ENCODE measurements at places on chromosomes 3 and 15.

- no peak for DNase-seq
Observed at GRCh38 chr15:25899870-25900269, 36.7 kb upstream of the ATP10A start.

GRCh38 chr3:17714473-17714872 is 28.0 kb downstream of the TBC1D5 start:
- DNase-seq, result no peak

GRCh38 chr3:4680227-4680691 is 187.1 kb downstream of the ITPR1 start:
- no peak for DNase-seq

- DNase-seq, result no peak
Observed at GRCh38 chr15:81686021-81686420, 312.0 kb upstream of the TMC3 start.

GRCh38 chr3:155228676-155229075 is 64.8 kb downstream of the STRIT1 start:
- no peak for DNase-seq

GRCh38 chr3:126446301-126446700 is 29.4 kb downstream of the ZXDC start:
- no peak for DNase-seq

- no peak for DNase-seq
Observed at GRCh38 chr15:56254265-56254664, 10.6 kb upstream of the RFX7 start.

DNA sequence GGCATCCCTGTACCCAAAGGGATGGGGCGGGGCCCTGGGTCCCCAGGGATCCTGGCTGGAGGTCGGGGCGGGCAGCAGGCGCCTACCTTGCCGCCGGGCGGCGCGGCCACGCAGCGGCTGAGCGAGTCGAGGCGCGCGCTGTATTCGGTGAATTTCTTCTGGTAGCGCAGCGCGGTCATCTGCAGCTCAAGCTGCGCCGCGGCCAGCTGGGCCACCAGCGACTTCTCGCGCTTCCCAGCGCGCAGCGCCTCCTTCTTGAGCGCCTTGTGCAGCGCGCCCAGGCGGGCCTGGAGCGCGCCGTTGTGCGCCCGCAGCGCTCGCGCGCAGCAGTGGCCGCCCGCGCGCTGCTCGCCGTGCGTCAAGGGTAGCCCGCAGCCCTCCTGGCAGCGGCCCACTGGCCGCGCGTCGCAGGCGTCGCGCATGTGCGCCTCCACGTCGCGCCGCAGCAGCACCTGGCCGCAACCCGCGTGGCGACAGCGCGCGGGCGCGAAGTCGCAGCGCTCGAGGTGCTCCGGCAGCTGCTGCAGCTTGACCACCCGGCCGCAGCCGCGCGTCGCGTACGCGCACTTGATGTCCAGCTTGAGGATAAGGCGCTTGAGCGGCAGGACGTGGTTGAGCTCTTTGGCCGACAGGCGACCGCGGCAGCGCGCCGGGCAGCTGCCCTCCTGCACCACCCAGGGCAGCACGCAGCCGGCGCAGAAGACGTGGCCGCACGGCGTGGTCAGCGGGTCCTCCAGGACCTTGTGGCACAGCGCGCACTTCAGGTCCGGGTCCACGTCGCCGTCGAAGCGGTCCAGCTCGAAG is 522 bp downstream of the PDZRN3 start:
- DNase-seq, result no peak

- no peak for DNase-seq
Observed at GRCh38 chr3:126081618-126082361, 2.1 kb downstream of the SLC41A3 start.

DNA sequence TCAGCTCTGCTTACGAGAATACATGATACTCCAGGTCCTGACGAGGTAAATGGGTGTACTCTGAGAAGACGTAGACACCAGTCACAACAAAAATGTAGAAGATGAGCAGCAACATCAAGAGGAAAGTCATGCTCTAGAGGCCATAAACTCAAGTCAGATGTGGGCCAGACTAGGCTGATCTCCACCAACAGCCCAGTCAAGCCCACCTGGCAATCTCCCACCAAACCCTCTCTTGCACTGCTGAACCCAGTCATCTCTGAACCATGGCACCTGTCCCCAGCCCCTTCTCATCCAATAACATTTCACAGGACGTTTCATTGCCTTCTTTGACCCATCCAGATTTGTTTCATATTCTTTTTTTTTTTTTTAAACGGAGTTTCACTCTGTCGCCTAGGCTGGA is 10.8 kb upstream of the PDIA3 start:
- no peak for DNase-seq

- no peak for DNase-seq
Observed at GRCh38 chr3:52782412-52783210, 5.2 kb downstream of the ITIH1 start.

DNA sequence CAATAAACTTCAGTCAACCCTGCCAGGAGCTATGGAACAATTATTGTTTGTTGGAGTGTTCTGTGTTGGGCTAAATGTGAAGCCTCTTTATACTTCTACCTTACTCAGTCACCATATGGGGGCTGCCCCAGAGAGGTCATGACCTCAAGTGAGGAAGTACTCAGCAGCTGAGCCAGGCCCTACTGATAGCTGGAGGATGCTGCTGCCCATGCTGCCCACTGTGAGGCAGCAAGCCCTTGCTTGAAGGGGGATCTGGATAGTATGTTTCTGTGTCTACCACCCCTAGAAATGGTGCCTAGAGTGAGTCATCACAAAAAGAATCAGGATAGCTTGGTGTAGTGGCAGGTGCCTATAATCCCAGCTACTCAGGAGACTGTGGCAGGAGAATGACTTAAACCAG is 4.5 kb upstream of the RPL24 start:
- no peak for DNase-seq

GRCh38 chr15:100340721-100341238 is 995 bp downstream of the ADAMTS17 start:
- DNase-seq, result no peak

DNA sequence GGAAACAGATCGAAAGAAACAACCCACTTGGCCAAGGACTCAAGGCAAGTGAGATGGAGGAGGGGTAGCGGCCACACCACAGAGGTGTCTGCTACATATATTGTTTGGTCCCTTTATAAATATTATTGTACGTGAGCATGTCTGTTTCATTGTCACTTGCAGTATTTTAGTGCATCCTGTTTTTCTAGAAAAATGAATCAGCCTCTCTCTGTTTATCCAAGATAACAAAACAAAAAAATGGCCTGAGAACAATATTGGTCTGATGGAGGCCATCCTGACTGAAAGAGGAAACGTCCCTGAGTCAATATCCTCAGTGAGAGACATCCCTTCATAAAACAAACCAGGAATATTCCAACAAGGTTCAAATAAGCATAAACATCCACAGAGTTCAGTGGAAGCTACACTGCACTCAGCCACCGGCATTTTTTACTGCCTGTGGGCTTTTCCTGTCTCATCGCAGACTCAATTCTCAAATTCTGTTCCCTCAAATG is 42.0 kb downstream of the WWTR1 start:
- no peak for DNase-seq

GRCh38 chr3:36147934-36148558 is 232.3 kb upstream of the STAC start:
- no peak for DNase-seq

GRCh38 chr15:25734680-25735355 is 128.3 kb downstream of the ATP10A start:
- no peak for DNase-seq

All from NCI-H1048 (cell line).